ENCODE measurements at places on chromosomes 2 and 18.
A peak's percentile ranks its signal among the peaks of the same experiment; 100 is the strongest.

GRCh38 chr2:237501892-237502513 lies 15.0 kb downstream of the MLPH start:
- DNase-seq = no peak

DNA sequence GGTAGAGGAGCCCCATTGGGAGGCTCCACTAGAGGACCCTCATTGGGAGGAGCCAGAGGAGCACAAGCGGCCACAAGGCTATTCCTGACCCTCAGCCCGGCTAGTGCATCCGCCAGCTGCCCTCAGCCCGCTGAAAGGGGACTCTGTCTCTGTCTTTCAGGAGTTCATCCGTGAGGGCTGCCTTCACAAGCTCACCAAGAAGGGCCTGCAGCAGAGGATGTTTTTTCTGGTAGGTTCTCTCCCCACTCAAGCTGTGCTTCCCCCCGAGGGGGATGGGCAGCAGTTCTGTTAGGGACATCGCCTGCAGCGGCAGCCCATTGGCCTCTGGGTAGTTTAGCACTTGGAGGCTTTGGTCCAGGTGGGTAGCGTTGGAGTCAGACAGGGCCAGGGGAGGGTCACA lies 25.1 kb downstream of the STK25 start:
- no peak for DNase-seq

DNA sequence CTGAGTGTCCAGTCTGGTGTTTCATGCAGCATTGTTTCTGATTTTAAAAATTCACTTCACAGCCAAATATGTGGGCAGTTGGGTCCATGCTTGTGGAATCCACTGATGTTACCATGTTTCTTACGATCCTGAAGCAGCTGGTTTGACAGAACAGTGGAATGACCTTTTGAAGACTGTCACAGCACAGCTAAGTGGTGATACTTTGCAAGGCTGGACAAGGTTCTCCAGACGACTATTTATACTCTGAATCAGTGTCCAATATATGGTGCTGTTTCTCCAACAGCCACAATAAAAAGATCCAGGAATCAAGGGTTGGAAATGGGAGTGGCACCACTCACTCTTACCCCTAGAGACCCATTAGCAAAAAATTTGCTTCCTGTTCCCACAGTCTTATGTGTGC lies 577.4 kb upstream of the RAB6C start:
- no peak for DNase-seq

- DNase-seq = no peak
Measured at GRCh38 chr2:50126845-50127244, 905.1 kb downstream of the NRXN1 start.

DNA sequence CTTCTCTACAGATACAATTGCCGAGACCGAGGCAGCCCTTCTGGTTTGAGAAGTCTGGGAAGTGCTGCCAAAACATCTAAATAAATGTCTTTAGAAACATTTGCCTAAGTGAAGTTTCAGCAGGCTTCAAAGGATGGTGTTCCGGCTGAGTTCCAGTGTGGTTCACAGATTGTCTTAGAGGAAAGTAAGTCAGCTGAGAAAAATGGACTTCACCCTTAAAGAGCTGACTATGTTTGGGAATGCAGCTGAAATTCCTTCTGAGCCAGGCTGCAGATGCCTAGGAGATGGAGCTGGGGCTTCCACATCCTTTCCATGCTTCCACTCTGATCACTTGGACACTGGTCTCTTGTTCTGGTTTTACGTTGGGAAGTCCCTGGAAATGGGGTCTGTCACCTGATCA lies 83.6 kb downstream of the FHOD3 start:
- DNase-seq = no peak

GRCh38 chr18:42641996-42642395 lies 473.5 kb downstream of the RIT2 start:
- DNase-seq = no peak

DNA sequence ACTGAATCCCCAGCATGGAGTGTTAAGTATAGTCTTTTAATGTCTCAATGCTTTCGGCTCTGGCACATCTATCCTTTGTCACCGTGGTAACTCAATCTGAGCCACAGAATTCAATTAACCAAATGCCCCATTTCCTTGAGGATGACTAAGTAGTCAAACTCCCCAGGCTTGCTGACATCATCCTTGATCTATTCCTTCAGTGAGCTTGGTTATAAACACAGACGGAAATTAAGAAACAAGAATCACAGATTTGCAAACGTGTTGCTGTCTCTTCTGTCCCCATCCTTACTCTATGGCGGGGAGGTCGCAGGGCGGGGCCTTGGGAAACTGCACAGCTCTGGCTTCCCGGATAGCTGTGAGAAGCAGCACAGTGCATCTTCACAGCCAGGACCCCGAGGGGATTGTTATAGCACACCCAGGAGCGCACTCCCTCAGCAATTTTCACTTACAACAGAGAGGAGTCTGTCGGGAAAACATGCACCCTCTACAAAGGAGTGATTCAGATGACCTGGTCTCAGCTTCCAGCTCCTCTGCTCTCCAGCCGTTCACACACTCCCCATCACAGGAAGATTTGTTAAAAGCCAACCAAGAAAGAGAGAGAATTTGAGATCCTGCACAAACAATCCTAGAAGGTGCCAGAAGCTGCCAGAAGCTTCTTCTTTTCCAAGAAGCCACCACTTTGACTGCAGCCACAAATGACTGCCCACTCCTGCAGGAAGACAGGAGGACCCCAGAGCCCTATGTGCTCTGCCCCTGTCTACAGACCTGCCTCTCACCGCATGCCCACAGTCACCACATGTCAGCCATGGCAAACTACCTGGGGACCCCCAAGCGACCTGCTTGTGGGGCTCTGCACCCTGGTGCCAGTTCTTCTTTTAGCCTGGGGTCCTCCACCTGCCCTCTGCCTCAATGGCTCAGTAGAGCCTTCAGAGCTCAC lies 44.9 kb upstream of the YWHAQ start:
- no peak for DNase-seq

- DNase-seq = no peak
Measured at GRCh38 chr2:20551945-20552328, 99.0 kb downstream of the HS1BP3 start.

DNA sequence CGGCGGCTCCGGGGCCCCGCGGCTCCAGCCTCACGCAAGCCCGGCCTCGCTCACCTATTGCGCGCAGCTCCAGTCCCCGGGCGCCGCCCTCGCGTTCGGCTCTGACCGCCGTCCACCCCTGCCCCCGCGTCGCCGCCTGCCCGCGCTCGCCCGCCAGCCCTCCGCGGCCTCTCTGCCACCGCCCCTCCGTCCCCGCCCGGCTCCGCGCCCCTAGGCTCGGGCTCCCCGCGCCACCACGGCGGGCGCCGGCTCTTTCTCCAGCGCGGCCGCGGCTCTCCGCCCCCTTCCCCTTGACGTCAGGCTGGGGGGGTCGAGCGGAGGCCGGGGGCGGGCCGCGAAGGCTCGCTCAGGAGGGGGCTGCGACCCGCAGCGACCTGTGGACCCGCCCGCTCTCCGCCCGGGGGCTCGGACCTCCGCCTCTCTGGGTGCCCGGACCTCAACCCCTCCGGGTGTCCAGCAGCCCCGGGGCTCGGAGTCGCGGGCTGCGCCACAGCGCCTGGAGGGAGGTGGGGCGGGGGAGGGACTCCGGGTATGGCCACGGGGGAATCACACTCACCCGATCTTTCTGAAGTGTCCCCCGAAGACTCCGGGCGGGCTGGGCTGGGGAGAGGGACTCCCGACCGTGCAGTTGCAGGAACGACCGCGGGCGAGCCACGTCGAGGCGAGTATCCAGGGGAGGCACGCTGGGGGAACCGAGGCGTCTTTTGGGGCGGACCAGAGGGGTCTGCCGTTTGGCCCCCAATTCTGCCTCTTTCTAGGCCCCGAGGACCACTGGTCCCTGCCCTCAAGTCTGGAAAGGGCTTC lies at the start of gene SEMA4C:
Gene SEMA4C (minus strand): TSS at position 259 of the 804 bp plus-strand sequence. CDS start 2,194 bp downstream, outside the sequence.
- peak; percentile 54 for DNase-seq

Data from stimulated activated effector memory CD8-positive, alpha-beta T cell treated with anti-CD3 and anti-CD28 coated beads, Interleukin-12 subunit alpha, Interleukin-12 subunit beta, amount 100 ng/mL, for 72 hours (primary cell).